NCI-H1092 (cell line): ENCODE measurements at places on chromosomes 7 and 10.

DNA sequence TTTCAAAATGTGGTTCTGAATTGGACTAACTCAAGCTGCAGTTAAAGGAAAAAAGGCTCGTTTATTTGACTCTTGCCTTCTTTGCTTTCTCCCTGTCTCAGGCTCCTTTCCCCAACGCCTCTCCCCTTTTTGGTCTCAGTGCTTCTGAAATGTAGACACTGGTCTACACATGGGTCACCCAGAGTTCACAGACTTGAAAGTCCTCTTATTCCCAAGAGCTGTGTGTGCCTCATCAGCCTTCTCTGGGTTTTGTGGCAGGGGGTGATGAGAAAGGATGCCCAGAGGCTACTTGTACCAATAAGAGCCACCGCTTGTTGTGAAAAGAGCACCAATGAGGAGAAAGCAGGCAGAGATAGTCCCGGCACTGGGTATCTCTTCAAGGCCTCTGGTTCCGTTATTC is 125.7 kb downstream of the BICC1 start:
- DNase-seq: no peak

GRCh38 chr10:30940256-30940655 is 91.4 kb downstream of the ZNF438 start:
- no peak for DNase-seq

GRCh38 chr7:117841611-117842010 is 31.6 kb downstream of the CTTNBP2 start:
- no peak for DNase-seq

- DNase-seq: no peak
Measured at GRCh38 chr10:117133273-117134055, 4.6 kb downstream of the VAX1 start.

DNA sequence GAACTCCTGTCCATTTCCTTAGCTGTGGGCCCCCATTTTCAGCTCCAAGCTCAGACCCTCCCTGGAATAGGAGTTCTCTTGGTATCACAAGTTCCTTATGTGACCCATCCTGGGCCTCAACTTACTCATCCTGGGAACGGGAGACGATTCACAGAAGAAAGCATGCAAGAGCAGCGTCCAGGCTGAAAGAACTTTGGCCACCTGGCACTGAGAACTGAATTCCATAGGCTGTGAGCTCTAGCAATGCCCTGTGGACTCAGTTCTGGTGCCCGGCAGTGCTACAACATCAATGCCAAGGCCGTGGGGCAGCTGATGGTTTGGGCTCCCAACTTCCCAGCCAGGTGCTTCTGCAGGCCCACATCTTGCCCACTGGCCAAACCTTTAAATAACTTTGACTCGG is 3.9 kb upstream of the CUEDC2 start:
- DNase-seq: no peak

- DNase-seq: no peak
Measured at GRCh38 chr10:72171175-72171630, 44.6 kb upstream of the ANAPC16 start.

DNA sequence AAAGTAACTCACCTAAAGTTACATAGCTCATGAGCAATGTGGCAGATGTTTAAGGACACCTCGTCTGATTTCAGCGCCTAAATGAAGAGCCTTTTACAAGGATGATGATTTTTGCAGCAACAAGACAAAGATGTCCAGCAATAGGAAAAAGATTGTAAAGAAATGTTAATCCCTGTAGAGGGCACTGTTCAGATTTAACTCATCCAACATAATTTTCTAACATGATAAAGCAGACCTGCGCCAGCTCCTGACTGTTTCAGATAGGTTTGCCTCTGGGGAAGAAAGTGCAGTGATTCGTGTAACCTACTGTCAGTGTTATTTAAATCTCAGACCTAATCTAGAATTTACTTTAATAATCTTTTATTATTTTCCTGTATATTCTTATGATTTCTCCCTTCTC is 595.2 kb downstream of the AUTS2 start:
- DNase-seq: no peak

DNA sequence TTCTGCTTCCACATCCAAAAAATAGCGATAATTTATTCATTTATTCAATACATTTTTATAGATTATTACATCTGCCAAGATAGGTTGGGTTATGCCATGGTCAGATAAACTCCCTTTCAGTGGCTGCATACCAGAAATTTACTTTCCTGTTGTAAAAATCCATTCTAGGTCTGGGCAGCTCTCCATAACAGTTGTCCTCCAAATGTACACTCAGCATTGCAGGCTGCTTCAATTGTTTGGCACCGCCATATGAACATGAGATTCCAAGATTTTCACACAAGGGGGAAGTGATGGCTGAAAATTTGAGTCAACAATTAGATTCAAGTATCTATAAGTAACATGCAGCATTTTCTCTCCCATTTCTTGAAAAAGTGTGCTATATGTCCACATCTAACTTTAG is 568.7 kb downstream of the ETV1 start:
- no peak for DNase-seq

DNA sequence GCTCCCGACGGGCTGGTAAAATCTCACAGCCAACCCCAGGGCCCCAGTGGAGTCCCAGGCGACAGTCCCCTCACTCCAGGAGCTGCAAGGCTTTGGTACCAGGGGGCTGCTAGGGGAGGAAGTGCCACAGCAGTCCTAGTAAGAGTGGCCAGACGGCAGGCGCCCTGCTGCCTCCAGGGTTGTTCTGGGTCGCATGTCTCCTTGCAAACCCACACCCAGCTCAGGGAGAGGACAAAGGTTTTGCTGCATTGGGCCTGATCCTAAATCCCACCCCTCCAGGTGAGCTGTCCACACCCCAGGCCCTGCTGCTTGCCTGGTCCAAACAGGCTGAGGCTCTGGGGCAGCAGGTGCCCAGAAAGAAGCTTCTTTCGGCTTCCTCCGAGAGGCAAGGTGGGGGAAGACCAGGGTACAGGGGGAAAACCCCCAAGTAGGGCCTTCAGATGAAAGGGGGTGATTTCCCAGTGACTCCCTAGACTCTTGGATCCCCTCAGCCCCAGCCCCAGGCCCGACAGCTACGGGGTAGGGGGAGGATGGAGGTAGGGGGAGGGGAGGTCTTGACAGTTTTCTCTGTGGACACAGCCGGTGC is 4.2 kb upstream of the KCP start:
- no peak for DNase-seq

- DNase-seq: peak; percentile 34
Measured at GRCh38 chr10:7410862-7411670, at the start of gene SFMBT2. Gene SFMBT2 (minus strand): TSS chr10:7411034. CDS start chr10:7381898, 29,136 bp downstream.

DNA sequence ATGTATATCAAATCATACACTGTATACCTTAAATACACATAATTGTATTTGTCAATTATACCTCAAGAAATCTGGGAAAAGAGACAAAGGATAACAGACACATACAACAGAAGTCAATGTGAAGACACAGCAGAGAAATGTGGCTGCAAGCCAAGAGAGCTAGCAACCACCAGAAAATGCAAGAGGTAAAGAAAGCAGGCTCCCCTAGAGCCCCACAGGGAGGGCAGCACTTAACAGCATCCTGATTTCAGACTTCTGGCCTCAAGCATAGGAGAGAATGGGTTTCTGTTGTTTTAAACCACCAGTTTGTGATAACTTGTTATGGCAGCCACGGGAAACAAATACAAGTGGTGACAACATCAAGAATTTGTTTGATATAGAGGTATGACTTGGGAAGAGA is 1197.2 kb downstream of the SORCS1 start:
- DNase-seq: no peak
